Ovary (tissue), 10 donors: ENCODE measurements at places on chromosomes 6 and 20.

GRCh38 chr6:105282631-105283585 lies 103.1 kb upstream of the POPDC3 start:
- no peak for DNase-seq

DNA sequence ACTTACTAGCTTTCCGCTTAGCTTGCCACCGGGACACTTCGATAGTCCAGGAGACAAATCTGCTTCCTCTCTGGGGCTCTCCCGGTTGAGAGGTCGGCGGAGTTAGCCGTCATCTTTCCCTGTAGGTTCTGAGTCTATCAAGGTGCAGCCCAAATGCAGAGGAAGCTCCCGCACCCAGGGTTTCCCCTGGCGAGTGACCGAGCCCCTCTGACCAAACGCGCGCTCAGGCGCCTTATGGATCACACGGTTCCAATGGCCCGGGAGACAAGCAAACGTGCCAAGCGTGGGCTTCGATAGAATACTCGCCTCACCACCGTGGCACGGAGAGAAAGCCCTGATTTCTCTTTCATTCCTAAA lies 15.8 kb upstream of the FOXC1 start:
- DNase-seq, result no peak

GRCh38 chr6:19375613-19376012 lies 461.6 kb upstream of the ID4 start:
- DNase-seq, result no peak

- peak; percentile 89 for DNase-seq
These were observed 32.1 kb downstream of the SUMO4 start for GRCh38 chr6:149431905-149432775.

- DNase-seq, result no peak
These were observed 4.2 kb downstream of the SASH1 start for GRCh38 chr6:148346681-148347440.

DNA sequence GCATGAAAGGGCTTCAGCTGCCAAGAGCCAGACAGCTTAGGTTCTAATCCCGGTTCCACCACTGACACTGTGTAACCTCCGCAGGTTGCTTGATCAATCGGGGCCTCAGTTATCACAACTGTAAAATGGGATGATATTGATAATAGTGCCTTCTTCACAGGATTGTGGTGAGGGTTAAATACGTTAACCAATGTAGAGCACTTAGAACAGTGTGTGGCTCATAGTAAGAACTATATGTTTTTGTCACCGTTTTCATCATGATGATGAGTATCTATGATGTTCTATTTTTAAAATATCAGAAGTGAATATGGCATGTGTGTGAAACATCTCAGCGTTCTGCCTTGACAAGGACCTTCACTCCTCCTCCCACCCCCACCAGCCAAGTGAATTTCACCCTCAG lies 10.3 kb upstream of the MAPK13 start:
- no peak for DNase-seq

GRCh38 chr6:16824845-16825685 lies 63.8 kb upstream of the ATXN1 start:
- DNase-seq, result no peak

- no peak for DNase-seq
These were observed 50.4 kb upstream of the NKX2-2 start for GRCh38 chr20:21564127-21564773.

GRCh38 chr6:107665382-107665781 lies 158.7 kb downstream of the SCML4 start:
- no peak for DNase-seq

GRCh38 chr20:57660922-57661745 lies 40.9 kb upstream of the ZBP1 start:
- peak; percentile 14 for DNase-seq

DNA sequence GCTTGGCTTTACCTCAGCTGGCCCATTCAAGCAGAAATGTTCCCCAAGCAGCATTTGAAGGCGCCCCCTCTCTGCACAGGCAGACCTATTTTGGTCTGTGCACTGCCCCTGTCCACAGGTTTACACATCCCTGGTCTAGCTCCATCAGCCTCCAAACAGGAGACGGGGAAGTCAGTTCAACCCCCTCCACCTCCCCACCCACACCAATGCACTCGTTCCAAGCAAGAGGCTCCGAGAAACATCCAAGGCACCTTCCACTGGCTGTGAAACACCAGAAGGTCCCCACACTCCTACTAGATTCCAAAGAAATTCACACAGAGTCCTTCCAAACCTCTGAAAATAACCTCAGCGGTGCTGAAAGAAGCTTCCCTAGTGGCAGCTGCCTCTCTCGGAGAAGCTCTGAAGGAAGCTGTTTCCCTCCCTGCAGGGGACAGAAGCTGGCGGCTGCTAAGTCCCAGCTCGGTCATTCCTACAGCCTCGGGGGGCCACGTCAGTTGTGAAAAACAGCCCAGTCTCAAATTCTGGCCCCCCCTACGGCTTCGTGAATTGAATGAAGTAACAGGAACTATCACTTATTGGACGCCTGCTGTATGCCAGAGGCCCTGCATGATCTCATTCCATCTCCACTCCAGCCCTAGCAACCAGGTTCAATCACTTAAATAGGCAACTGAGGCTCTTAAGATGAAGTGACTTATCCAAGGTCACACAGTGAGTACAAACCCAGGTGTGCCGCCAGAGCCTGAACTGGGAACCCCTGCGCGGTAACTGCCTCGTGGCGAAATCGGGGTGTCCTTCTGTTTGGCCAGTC lies 815 bp downstream of the SPATA2 start:
- DNase-seq, result no peak

- no peak for DNase-seq
These were observed 7.0 kb downstream of the NDUFAF5 start for GRCh38 chr20:13791540-13792459.
